ENCODE measurements at places on chromosomes 2 and 18.

- no peak for DNase-seq
Measured at GRCh38 chr2:240569523-240569997, 1.3 kb downstream of the RNPEPL1 start.

DNA sequence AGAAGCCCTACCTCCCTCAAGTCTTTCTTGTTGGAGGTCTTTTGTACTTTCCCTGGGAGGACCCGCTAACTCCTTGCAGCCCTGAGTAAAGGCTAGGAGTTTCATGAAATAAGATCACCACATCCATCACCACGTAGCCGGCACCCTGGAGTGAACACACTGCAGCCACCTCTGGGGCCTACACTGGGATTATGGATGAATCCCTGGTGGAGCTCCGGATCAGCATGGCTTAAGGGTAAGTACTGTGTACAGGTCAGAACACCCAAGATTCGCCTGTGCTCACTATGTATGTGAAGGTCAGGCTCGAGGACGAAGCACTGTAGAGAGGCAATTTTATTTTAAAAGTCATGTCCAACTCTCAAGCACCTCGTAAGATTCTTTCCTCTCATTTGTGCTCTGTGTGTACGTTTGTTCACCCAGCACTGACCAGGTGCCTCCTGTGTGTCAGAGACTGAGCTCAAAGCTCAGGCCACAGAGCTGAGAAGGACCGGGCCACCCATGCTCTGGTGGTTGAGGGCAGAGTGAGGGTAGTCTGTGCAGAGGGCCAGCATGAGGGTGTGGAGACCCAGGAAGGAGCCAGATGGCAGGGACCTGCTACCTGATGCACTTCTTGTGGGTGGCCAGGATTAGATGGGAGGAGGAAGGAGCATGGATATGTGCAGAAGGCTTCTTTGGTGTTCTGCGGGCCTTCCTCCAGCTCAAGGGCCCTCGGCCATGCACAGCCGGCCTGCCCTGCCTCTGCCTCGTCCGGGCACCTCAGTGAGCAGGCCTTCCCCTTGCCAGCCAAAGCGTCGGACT is 66.7 kb upstream of the TFCP2L1 start:
- DNase-seq: no peak

DNA sequence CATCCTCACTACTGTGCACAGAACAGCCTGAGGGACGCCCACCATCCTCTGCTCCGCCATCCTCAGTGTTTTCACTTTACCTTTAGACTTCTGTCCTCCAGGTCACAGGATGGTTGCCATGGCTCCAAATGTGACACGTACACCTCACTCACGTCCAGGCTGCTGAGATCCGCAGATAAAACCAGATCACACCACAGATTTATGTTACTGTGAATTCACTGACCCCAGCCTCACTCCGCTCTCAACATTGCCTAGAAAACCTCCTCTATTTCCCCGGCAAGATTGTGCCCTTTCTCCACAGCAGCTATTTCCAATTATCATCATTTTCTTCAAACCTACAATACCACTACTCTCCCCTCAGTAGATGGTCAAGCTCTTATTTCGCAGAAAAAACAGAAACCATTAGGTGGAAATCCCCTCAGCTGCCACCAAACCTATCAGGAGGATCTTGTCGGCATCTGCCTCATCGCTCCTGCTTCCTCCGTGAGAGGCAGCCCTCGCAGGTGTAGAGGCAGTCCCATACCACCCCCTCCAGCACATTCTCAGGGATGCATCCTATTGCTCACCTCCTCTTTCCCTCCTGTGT is 49.8 kb upstream of the SLC1A4 start:
- DNase-seq: peak; percentile 75

- DNase-seq: no peak
Measured at GRCh38 chr18:39622431-39622830, 2056.8 kb upstream of the CELF4 start.

GRCh38 chr2:121260370-121261154 is 24.4 kb downstream of the TFCP2L1 start:
- no peak for DNase-seq

- no peak for DNase-seq
Measured at GRCh38 chr2:69242651-69243051, 144.4 kb downstream of the GFPT1 start.

- no peak for DNase-seq
Measured at GRCh38 chr2:240182001-240182400, 41.5 kb upstream of the OTOS start.

DNA sequence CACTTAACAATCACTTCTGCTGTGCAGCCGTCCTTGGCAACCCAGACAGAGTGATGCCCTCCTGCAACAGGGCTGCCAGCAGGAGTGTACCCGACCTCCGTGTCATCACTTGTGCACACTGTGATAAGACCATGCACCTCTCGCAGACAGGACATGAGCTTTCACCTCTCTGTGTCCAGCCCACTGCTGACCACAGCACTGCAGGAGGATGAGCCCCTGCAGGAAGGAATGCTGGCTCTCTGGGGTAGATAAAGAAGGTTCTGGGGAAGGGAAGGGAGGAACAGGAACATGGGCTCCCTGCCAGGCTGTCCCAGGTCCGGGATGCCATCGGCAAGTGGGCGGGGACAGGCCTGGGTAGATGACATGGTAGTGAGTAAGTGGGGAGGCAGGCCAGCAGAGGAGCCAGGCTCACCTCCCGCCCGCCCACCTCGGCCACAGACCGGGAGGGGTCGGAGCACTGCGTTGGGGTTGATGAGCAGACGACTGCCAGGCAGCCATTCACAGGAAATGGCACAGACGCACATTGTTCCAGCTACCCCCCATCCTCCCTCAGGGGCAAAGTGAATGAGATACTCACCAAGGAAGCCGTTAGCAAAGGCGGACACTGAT is 18.6 kb upstream of the COL6A3 start:
- no peak for DNase-seq

DNA sequence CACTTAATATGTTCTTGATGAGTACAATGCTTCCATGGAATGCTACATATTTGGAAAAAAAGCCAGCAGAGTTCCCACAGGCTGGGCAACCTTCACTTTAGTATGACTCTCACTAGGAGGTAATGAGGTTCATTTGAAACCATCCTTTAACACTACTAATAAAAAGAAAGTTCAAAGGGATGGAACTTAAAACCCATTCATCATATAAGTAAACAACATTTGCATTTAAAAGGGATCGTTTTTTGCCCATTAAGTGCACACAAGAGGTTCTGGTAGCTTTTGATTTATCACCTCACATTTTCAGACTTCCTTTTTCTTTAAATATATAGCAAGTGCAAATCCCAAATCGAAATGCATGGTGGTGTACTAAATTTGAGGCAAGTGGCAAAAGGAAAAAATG is 270.8 kb upstream of the DCC start:
- DNase-seq: no peak

DNA sequence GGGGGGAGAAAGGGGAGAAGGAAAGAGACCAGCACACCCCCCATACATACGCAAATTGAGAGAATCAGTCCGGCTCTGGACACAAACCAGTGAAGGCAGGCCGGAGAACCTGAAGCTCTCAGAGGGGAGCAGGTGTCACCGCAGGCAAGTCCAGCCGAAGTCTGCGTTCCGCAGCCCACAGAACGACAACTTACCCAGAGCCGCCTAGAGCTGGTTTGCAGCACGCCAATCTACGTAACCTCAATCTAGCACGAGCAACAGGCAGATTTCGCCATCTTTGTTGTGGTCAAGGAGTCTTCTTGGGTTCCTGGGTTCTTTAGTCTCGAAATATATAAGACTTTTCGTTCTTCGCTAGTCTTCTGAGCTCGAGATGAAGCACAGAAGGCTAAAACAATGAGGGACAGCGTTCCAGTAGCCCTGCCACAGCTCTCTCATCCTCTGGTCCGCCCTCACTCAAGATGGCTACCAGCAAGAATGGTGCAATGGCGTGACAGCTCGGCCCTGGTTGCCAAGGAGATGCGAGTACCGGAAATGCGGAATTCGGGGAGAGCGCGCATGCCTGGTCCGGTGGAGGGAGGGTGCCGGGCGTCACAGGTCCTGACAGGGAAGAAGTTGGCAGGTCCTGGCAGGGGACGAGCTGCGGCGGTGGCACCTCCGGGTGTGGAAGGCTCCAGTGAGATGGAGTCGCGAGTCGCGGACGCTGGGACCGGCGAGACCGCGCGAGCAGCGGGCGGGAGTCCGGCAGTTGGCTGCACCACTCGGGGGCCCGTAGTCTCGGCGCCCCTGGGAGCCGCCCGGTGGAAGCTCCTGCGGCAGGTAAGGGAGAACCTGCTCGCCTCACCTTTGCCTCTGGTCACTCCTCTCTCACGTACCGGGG is at the start of the genes CAMKMT and PREPL:
TSS of gene CAMKMT (plus strand) at position 618 of the 877 bp plus-strand sequence.
TSS of gene PREPL (minus strand) at position 165 of the 877 bp plus-strand sequence. CDS start 15,152 bp downstream, outside the sequence.
- peak; percentile 90 for DNase-seq

DNA sequence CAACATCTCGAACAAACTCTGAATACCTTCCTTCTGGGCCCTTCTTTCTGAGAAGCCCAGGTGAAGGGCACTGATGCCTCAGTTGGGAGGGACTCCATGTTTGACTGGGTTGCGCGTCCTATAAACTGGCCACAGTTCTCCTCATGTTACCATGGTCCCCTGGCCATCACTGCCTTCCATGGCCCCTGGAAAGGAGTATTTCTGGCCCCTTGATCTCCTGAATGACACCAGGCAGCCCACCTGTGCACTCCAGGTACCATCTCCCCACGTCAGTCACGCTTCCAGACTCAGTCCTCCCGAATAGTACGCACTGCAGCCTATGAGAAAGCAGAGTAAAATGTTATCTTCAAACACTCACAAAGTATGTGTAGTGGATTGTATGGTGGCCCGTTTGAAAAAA is 73.9 kb downstream of the ACKR3 start:
- DNase-seq: no peak

GRCh38 chr2:122451040-122451439 is 695.6 kb downstream of the TSN start:
- DNase-seq: no peak

GRCh38 chr2:160584972-160585494 is 91.4 kb upstream of the RBMS1 start:
- DNase-seq: no peak

DNA sequence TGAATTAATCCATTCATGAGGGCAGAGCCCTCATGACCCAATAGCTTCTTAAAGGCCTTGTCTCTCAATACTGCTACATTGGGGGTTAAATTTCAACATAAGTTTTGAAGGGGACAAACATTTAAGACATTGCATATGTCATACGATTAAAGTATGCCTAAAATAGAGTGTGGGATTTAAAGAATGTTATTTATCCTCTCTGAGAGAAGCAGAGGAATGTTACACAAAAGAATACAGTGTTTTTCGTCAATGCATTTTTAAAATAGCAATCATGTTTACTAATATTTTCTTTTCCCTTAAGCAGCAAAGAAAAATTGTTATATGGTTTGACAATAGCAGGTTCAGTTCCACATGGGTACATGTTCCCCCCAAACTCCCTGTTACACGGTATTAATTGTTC is 363.1 kb downstream of the NUP35 start:
- no peak for DNase-seq

DNA sequence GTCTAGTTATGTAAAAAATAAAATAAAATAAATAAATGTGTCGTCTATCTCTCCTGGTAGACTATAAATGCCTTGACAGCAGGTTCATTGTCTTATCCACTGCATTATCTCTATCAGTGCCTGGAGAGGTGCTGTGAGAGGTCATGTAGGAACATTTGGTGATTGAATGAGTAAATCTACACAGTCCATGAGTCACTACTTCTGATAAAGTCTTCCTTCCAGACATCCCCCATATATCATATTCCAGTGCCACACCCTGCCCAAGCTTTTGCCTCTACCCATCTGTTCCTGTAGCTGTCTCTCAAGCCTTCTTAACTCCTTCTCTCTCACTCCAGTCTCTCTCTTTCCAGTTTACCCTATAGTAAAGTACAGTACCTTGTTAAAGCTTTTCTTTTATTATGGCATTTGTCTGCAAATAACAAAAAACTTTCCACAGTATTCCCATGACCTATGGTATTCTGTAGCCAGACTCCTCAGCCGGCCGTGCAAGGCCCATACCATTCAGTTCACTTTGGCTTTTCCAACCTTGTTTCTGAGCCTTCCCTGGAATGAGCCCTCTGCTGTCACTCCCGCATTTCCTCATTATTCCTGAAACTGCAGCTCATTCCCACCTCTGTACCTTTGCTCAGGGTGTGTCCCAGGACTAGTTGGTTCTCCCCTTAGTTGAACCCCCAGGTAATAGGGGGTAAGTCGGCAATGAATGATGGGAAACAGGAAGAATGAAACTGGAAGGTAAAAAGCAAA is 37.5 kb downstream of the ANXA4 start:
- DNase-seq: no peak

- DNase-seq: no peak
Measured at GRCh38 chr2:23042216-23042906, 342.6 kb upstream of the KLHL29 start.

GRCh38 chr2:29129586-29130281 is 14.5 kb downstream of the CLIP4 start:
- no peak for DNase-seq

GRCh38 chr2:162365392-162365791 is 21.5 kb downstream of the GCA start:
- no peak for DNase-seq

DNA sequence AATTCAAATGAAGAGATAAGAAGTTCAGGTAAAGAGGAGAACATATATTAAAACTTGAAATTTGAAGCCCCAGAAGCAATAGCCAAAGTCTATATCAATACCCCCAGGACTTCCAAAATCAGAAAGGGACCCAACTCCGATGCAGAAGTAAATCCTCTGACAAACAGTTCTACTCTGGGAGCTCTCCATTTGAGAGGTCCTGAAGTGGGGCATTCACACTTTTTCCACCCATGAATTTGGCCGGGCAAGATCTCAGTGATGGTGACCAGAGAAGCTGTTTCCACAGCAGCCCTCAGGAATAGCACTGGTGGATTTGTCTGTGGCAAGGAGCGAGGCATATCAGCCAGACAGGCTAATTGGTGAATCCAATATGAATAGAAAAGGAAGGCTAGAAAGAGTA is 313.6 kb upstream of the MC4R start:
- no peak for DNase-seq

DNA sequence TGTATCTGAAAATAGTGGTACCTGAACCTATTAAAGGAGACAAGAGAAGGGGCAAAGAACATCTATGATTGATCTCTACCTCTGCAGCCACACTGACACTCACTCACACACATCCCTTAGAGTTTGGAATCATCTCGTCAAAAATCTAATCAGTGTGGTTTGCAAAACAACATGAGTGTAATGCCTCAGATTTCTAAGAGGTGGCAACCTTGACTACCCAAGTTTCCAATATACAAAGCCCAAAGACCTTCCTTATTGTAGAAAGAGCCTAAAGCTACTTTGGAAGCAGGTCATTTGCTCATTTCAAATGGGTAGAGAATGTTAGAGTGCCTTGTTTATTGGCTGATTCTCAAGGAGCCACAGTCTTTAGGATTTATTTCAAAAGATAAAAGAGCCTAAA is 444.9 kb downstream of the ARHGAP15 start:
- no peak for DNase-seq

- no peak for DNase-seq
Measured at GRCh38 chr2:239596253-239596652, 195.4 kb upstream of the HDAC4 start.

DNA sequence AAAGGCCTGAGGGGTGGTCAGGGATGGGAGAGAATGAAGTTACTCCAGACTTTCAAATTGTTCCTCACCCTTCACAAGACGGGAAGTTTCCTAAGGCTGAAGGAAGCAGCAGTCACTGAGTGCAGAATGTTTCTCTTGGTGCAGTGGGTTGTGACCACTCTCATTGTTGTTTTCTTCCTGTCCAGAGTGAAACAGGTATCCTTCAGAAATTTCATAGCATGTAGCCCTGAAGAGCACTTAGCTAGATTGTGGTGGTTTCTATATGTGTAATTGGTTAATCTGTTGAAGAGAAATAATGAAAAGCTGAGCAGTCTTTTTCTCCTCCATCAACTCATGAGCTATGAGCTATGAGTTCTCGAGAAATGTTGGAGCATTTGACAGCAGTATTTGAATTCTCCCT is 96.8 kb downstream of the GPD2 start:
- DNase-seq: no peak

Measured in GM12878 (cell line).